ENCODE measurements at places on chromosomes 5 and 9. TPM values are rescaled to one million over a fixed set of nuclear protein-coding genes. Genes with fewer than 3 reads are reported as not detected.

Gene SPATA31D1
- polyA plus RNA-seq = not detected

Gene SOX30
- 0.78 TPM for polyA plus RNA-seq

Gene ZNG1E
- polyA plus RNA-seq = 44.3 TPM

Gene SLCO4C1
- 0.42 TPM for polyA plus RNA-seq

Gene NOTCH1
- 1.9 TPM for polyA plus RNA-seq

- peaks cover 8% of the 10 kb centered on the region for H3K27me3 ChIP-seq
- no peak overlapping the region for H3K27ac ChIP-seq
- DNase-seq = peak; percentile 39
- H3K4me1 ChIP-seq = peaks cover 36% of the 10 kb centered on the region
- peak overlapping the region; percentile 72 for H3K4me3 ChIP-seq
- peaks cover 3% of the 10 kb centered on the region for H3K36me3 ChIP-seq
Observed at GRCh38 chr9:74589576-74589975, 92.4 kb downstream of the RORB start.

DNA sequence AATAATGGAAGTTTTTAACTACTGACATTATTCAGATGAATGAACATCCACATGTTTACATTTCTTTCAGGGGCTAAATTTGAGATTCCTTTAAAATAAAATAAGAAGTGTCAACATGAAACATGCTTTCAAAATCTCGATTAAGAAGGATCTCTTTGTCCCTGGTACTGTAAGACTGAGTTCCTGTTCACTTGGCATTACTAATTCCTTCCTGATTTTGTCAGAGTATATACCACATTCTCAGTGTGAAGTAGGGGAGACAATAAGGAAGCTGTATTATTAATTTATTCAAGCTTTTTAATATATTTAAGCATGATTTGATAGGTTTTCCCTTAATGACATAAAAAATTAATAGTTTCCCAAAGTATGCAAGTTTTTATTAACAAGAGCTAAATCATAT, 81.5 kb upstream of the GRHPR start:
- no peak for DNase-seq
- H3K27me3 ChIP-seq = no peaks in the 10 kb centered on the region
- no peak overlapping the region for H3K27ac ChIP-seq

- DNase-seq = no peak
- no peak overlapping the region for H3K27ac ChIP-seq
- H3K4me3 ChIP-seq = no peak overlapping the region
- H3K36me3 ChIP-seq = no peaks in the 10 kb centered on the region
Observed at GRCh38 chr5:133336969-133337410, 275.4 kb downstream of the FSTL4 start.

DNA sequence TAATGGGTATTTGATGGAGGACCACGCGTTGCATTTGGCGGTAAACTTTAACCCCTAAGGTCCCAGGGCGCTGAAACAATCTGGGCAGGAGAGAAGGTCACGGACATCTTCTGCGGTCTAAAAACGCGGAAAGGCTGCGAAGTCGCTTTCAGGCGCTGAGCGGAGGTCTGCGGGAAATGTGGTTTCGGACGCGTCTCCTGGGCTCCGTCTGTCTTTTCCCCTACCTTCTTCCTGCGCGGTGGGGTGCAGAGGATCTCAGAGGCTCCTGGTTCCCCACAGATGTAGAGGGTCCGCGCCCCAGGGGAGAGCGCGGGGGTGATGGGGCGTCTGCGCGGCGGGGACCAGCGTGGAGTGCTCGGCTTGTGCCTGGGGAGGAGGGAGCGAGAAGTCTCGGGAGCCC, 58.4 kb downstream of the ZNF510 start:
- peaks cover 13% of the 10 kb centered on the region for H3K36me3 ChIP-seq
- H3K4me1 ChIP-seq = peaks cover 21% of the 10 kb centered on the region
- H3K27ac ChIP-seq = peak overlapping the region; percentile 36
- peaks cover 24% of the 10 kb centered on the region for H3K27me3 ChIP-seq

DNA sequence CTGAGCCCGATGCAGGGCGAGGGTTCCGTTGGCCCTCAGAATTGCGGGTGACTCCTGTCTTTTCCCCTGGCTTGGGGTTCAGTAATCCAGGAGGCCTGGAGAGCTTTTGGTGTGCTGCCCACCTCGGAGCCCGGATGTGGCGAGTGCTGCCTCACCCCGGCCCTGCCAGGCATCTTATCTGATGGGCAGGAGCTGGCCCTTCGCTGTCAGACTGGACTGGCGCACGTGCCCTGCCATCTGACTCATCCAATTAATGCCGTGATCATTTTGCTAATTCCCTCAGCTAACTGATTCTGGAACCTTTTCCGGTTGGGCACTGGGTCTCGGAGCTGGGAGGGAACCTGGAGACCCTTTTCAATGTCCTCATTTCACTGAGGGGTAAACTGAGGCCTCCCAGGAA, 34.6 kb downstream of the RXRA start:
- no peak for DNase-seq
- H3K4me1 ChIP-seq = no peaks in the 10 kb centered on the region
- H3K27ac ChIP-seq = no peak overlapping the region
- no peaks in the 10 kb centered on the region for H3K27me3 ChIP-seq
- no peaks in the 10 kb centered on the region for H3K36me3 ChIP-seq

DNA sequence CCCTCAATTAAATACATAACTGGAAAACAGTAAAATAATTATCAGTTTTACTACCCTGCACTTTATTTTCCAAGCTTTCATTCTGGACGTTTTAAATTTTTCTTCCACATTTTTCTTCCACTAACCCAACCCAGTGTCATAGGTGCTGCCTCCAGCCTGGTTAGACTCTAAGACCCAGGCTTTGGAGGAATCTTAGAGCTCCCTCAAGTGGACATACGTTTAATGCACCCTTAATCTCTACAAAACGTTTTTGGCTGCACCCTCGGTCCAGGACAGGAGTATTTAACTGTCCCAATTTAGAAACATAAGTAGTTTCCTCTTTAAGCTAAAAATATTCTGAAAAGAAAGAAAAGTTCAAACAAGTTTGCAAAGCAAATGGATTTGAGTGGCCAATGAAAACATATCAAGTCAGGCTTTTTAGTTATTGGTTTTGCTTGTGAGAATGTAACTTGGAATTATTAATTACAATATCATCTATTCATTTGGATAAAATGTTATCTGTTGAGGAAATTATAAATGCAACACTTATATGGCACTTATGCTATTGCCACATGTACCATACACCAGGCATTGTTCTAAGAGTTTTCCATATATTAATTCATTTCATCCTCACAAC, 38.9 kb downstream of the CDH6 start:
- no peak for DNase-seq
- no peaks in the 10 kb centered on the region for H3K27me3 ChIP-seq
- H3K36me3 ChIP-seq = no peaks in the 10 kb centered on the region
- no peak overlapping the region for H3K4me3 ChIP-seq
- H3K27ac ChIP-seq = no peak overlapping the region
- H3K4me1 ChIP-seq = no peaks in the 10 kb centered on the region

- no peaks in the 10 kb centered on the region for H3K27me3 ChIP-seq
- no peak overlapping the region for H3K4me3 ChIP-seq
- H3K4me1 ChIP-seq = peaks cover 36% of the 10 kb centered on the region
- no peak overlapping the region for H3K27ac ChIP-seq
Observed at GRCh38 chr9:127711226-127711701, 4.2 kb downstream of the PTRH1 start.

DNA sequence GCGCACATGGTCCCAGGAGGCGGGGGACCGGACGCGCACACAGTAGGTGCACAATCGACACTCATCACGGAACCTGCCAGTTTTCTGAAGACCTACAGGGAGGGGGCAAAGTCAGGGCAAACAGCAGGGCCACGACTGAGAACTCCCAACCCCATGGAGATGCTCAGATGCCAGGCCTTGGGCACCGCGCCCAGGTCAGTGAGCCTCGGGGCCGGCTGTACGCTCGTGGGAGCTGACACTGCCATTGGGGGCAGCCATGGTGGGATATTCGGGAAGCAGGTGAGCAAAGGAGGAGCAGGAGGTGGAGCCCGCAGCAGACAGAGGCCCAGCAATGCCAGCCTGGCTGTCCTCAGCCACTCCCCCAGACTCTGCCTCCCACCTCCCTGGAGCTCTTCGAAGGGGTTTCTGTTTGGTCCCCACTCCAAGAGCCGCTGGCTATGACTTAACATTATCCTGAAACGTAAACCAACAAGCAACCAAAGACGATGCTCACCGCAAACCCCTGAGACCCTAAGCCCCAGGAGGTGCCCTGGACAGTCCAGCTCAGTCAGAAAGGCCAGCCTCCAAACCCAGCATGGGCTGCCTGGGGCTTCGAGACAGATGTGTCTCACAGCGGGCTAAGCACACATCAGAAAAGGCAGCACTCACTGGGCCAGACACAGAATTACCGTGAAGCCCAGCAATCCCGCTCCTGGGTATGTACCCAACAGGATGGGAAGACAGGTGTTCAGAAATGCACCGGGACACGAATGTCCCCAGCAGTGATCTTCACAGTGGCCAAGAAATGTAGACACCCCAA, 78.4 kb downstream of the VAV2 start:
- H3K36me3 ChIP-seq = no peaks in the 10 kb centered on the region
- DNase-seq = no peak
- H3K27me3 ChIP-seq = no peaks in the 10 kb centered on the region
- peak overlapping the region; percentile 74 for H3K27ac ChIP-seq
- H3K4me3 ChIP-seq = no peak overlapping the region

DNA sequence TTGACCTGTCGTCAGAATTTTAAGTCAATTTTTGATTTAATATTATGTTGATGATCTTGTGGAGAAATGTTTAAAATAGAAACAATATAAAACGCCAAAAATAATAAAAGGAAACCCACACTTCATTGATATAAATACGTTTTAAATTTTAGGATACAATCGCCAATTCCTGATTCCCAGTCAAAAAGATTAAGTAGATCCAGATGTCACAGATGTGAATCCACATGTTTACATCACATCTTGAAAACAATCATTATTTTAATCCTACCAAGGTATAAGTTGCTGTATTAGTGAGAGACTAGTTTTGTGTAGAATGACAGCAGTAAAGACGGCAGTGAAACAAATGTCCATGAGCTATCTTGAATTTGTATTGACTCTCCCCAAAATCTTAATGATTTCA, 4.9 kb downstream of the TAS2R1 start:
- no peaks in the 10 kb centered on the region for H3K36me3 ChIP-seq
- H3K4me1 ChIP-seq = peaks cover 4% of the 10 kb centered on the region
- H3K27ac ChIP-seq = no peak overlapping the region
- H3K27me3 ChIP-seq = peaks cover 4% of the 10 kb centered on the region
- no peak for DNase-seq

- peaks cover 84% of the 10 kb centered on the region for H3K4me1 ChIP-seq
- no peaks in the 10 kb centered on the region for H3K36me3 ChIP-seq
- DNase-seq = no peak
- peak overlapping the region; percentile 92 for H3K4me3 ChIP-seq
- H3K27ac ChIP-seq = peak overlapping the region; percentile 89
Observed at GRCh38 chr5:139671096-139671841, 23.1 kb downstream of the CXXC5 start.

DNA sequence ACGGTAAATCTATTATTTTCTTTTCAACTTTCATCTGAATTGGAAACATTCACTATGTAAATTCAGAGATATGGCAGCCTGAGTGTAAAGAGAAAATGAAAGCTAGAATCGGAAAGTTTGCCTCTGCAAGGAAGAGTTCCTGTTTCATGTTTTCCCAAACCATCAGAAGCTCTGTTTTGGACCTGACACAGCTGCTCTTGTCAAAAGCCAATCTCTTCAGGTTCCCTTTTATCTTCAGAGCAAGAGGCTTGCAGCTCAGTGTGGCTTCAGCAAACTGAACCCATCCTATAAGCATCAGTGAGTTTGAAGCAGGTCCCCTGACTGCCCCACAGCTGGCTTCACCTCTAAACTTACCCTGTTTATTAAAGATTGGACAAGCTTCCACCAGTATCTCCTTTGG, 1099.7 kb downstream of the DTWD2 start:
- H3K27ac ChIP-seq = no peak overlapping the region
- no peak overlapping the region for H3K4me3 ChIP-seq
- H3K4me1 ChIP-seq = peaks cover 7% of the 10 kb centered on the region
- no peaks in the 10 kb centered on the region for H3K36me3 ChIP-seq

GRCh38 chr5:44189255-44189654, 200.0 kb downstream of the FGF10 start:
- no peaks in the 10 kb centered on the region for H3K36me3 ChIP-seq
- no peak overlapping the region for H3K27ac ChIP-seq
- H3K4me1 ChIP-seq = no peaks in the 10 kb centered on the region
- H3K4me3 ChIP-seq = no peak overlapping the region

GRCh38 chr9:13614060-13614459, 334.6 kb upstream of the MPDZ start:
- no peak for DNase-seq
- H3K27ac ChIP-seq = no peak overlapping the region
- H3K36me3 ChIP-seq = no peaks in the 10 kb centered on the region
- no peaks in the 10 kb centered on the region for H3K27me3 ChIP-seq
- no peak overlapping the region for H3K4me3 ChIP-seq

GRCh38 chr5:170538096-170538465, 34.3 kb downstream of the KCNIP1 start:
- H3K4me3 ChIP-seq = no peak overlapping the region
- DNase-seq = no peak
- no peaks in the 10 kb centered on the region for H3K36me3 ChIP-seq
- H3K27me3 ChIP-seq = peaks cover 18% of the 10 kb centered on the region

DNA sequence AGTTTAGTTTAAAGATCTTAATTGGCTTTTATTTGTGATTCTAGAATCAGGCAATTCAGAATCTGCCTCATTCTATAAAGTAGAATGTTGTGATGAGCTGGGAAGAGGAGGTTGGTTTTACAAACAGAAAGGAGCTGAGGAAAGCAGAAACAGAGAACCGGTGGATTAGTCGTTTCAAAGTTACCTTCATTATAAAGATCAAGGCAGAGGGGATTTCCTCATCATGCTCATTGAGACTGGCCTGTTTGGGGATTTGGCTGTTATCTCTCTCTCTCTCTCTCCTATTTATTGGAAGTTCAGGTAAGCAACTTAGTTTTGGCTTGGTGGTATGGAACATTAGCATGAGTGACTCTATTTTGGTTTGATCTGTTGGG, 134.0 kb downstream of the GCNT1 start:
- H3K4me1 ChIP-seq = peaks cover 9% of the 10 kb centered on the region
- no peak for DNase-seq
- no peak overlapping the region for H3K27ac ChIP-seq
- no peaks in the 10 kb centered on the region for H3K27me3 ChIP-seq
- no peaks in the 10 kb centered on the region for H3K36me3 ChIP-seq
- H3K4me3 ChIP-seq = no peak overlapping the region

DNA sequence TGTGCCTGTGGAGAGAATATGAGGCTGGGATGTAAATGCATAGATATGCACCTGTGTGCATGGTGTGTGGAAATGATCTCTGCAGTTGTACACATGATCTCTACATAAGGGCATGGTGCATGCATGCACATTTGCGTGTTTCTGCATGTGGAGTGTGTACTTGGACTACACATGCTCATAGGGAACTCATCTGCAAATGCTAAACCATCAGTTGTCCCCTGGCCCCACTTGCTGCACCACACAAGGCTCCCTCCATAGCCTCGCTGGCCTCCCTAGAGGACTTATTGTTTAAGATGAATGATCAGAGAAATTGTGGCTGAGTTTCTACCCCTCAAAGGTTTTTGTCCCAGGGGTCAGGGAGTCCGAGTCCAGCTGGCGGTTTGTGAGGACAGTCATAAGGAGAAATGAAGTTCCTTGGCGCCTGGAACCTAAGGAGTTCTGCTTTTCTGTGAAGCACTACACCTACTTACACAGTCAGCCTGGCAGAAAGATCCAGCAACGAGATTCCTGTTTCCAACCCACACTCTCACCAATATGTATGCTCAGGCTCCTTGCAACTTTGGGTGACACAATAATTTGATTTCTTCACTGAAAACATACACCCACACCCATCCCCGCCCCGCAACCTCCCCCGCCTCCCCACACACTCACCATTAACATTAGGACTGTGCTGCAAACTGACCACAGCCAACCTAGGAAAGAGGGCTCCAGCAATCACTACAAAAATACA, 79.9 kb upstream of the CPEB4 start:
- H3K36me3 ChIP-seq = peaks cover 17% of the 10 kb centered on the region
- no peak for DNase-seq
- H3K4me3 ChIP-seq = no peak overlapping the region
- no peak overlapping the region for H3K27ac ChIP-seq
